ENCODE measurements at places on chromosomes 1 and 21. TPM values are rescaled to one million over a fixed set of nuclear protein-coding genes. Genes with fewer than 3 reads are reported as not detected.

GBP7 gene
- not detected for total RNA-seq

HPDL gene
- total RNA-seq: not detected

HPCA gene
- total RNA-seq: not detected

TSPAN1 gene
- 79.9 TPM for total RNA-seq

KCNK2 gene
- 48.7 TPM for total RNA-seq

C1orf185 gene
- total RNA-seq: not detected

REN gene
- not detected for total RNA-seq

KIF2C gene
- total RNA-seq: 10.4 TPM

ATP1B1 gene
- 272 TPM for total RNA-seq

Data from stomach (tissue), 19 donors.